ENCODE measurements at places on chromosomes 5 and 9. TPM values are rescaled to one million over a fixed set of nuclear protein-coding genes. Genes with fewer than 3 reads are reported as not detected.
A peak's percentile ranks its signal among the peaks of the same experiment; 100 is the strongest.

DNA sequence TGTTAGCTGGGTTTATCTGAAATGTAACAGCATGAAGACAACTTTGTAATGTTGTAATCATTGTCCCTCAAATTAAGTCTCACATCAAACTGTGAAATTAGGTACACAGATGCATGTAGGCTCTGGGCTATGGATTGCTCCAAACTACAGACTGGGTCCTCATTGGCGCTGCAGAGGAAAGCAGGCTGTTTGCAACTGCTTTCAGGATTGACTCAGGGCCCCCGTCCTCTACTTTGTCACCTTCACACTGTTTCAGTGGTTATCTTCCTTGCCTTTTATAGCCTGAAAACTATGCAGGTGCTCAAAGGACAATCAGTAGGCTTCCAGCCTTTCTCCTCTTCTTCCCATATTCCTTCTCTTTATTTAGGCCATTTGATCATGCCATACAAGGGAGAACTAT is 18.0 kb downstream of the GRAMD2B start:
- DNase-seq = no peak
- no peak overlapping the region for H3K27ac ChIP-seq
- peaks cover 22% of the 10 kb centered on the region for H3K36me3 ChIP-seq

DNA sequence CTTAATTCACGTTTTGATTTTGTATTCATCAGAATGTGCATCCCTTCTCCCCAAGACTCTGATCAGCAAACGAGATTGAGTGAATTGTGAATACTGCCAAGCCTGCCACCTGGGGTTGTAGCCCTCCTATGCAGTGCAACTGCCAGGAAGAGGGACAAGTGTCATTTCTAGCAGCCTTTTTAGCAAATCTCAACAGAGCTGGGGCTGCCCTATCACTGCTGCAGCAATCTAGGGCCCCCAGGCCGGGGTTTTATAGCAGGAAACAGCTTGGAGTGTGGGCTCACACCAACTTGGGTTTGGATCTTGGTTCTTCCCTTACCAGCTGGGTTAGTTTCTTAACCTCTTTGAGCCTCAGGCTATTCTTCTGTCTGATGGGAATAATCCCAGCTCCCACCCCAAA is 4.0 kb downstream of the CSF1R start:
- no peak for DNase-seq
- peak overlapping the region; percentile 98 for H3K27ac ChIP-seq
- H3K27me3 ChIP-seq = peaks cover 20% of the 10 kb centered on the region
- no peak overlapping the region for H3K4me3 ChIP-seq
- H3K36me3 ChIP-seq = peaks cover 10% of the 10 kb centered on the region

GRCh38 chr9:353077-353476 is 138.4 kb downstream of the DOCK8 start:
- H3K27me3 ChIP-seq = no peaks in the 10 kb centered on the region
- H3K4me1 ChIP-seq = no peaks in the 10 kb centered on the region
- no peak for DNase-seq

The CCDC192 gene
- 0.26 TPM for total RNA-seq

The HAPLN1 gene
- 42.1 TPM for total RNA-seq

The OR13C2 gene
- not detected for total RNA-seq

The FEM1C gene
- 16.8 TPM for total RNA-seq

DNA sequence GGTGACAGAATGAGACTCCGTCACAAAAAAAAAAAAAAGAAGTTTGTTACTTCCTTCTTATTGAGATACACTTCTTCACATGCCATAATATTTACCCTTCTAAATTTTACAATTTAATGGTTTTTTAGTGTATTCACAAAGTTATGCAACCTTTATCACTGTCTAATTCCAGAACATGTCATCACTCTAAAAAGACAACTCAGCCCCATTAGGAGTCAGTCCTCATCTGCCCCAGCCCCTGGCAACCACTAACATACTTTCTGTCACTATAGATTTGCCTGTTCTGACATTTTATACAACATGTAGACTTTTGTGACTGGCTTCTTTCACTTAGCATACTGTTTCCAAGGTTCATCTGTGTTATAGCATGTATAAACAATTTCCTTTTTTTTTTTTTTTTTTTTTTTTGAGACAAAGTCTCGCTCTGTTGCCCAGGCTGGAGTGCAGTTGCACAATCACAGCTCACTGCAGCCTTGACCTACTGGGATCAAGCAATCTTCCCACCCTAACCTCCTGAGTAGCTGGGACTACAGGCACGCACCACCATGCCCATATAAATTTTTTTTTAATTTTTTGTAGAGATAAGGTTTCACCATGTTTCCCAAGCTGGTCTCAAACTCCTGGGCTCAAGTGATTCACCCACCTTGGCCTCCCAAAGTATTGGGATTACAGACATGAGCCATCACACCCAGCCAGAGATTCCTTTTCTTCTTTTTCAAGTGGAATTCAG is 18.0 kb downstream of the AQP3 start:
- no peaks in the 10 kb centered on the region for H3K36me3 ChIP-seq
- peaks cover 9% of the 10 kb centered on the region for H3K27me3 ChIP-seq
- no peak overlapping the region for H3K4me3 ChIP-seq
- H3K27ac ChIP-seq = no peak overlapping the region
- H3K4me1 ChIP-seq = peaks cover 4% of the 10 kb centered on the region

DNA sequence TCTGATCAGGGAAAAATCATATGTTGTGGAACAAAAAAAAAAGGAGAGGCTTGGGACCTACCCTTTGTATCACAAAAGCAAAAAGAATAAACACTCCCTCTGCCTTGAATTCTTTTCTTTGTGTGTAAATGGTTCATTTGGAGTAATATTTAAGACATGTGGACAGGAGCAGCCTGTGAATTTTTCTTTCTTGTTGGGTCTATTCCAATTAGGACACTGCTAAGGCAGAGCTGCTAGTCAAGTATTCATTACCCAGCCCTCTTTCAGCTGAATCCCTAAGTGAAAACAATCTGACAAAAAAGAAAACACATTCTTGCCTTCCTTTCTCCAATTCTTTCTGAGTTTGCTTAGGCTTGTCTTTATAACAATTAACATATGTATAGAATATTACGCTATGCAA is 330.0 kb downstream of the EBF1 start:
- no peak overlapping the region for H3K27ac ChIP-seq
- no peaks in the 10 kb centered on the region for H3K36me3 ChIP-seq
- no peak for DNase-seq
- H3K4me1 ChIP-seq = peaks cover 17% of the 10 kb centered on the region
- H3K27me3 ChIP-seq = peaks cover 2% of the 10 kb centered on the region
- H3K4me3 ChIP-seq = no peak overlapping the region

The SPINK5 gene
- 4.3 TPM for total RNA-seq

The CDC25C gene
- 3.8 TPM for total RNA-seq

- H3K4me1 ChIP-seq = no peaks in the 10 kb centered on the region
- peaks cover 1% of the 10 kb centered on the region for H3K27me3 ChIP-seq
- no peaks in the 10 kb centered on the region for H3K36me3 ChIP-seq
- no peak overlapping the region for H3K4me3 ChIP-seq
- DNase-seq = no peak
These were observed 10.3 kb upstream of the RANBP3L start for GRCh38 chr5:36311956-36312355.

- peaks cover 23% of the 10 kb centered on the region for H3K4me1 ChIP-seq
- peaks cover 3% of the 10 kb centered on the region for H3K27me3 ChIP-seq
- no peak overlapping the region for H3K4me3 ChIP-seq
- peaks cover 8% of the 10 kb centered on the region for H3K36me3 ChIP-seq
- no peak for DNase-seq
- no peak overlapping the region for H3K27ac ChIP-seq
These were observed 1.8 kb downstream of the MVB12B start for GRCh38 chr9:126328407-126328806.

DNA sequence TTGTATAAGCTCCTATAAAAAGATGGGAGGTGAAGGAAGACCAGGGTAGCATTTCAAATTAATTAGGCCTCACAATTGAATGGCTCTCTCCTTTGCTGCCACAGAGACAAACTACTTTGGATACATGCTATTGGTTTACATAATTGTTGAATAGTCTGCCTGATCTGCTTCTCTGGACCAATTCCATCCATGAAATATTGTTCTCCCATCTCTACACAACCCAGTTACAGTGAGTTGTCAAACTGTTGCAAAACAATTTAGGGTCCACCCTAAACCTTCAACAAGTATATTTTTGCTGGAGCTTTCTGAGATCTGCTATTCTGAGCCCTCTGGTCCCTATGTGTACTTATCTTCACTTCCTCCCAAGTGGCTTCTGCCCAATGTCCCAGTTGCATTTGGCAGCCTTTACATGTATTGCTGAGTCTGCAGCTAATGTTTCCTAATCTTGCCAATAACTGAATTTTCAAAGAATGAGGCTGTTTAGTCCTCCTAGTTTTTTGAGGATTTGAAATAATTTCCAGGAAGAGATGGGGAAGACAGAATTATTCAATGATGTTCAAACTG is 38.9 kb downstream of the AGTPBP1 start:
- H3K27me3 ChIP-seq = no peaks in the 10 kb centered on the region
- no peaks in the 10 kb centered on the region for H3K4me1 ChIP-seq
- H3K36me3 ChIP-seq = no peaks in the 10 kb centered on the region
- H3K4me3 ChIP-seq = no peak overlapping the region
- H3K27ac ChIP-seq = no peak overlapping the region

GRCh38 chr9:22041775-22042174 is 32.7 kb upstream of the CDKN2B start:
- H3K36me3 ChIP-seq = no peaks in the 10 kb centered on the region
- no peaks in the 10 kb centered on the region for H3K27me3 ChIP-seq
- no peak overlapping the region for H3K4me3 ChIP-seq
- no peaks in the 10 kb centered on the region for H3K4me1 ChIP-seq
- DNase-seq = no peak

GRCh38 chr9:105238302-105238701 is 6.1 kb upstream of the SLC44A1 start:
- peaks cover 24% of the 10 kb centered on the region for H3K4me1 ChIP-seq
- DNase-seq = no peak
- peaks cover 5% of the 10 kb centered on the region for H3K27me3 ChIP-seq
- no peak overlapping the region for H3K4me3 ChIP-seq

DNA sequence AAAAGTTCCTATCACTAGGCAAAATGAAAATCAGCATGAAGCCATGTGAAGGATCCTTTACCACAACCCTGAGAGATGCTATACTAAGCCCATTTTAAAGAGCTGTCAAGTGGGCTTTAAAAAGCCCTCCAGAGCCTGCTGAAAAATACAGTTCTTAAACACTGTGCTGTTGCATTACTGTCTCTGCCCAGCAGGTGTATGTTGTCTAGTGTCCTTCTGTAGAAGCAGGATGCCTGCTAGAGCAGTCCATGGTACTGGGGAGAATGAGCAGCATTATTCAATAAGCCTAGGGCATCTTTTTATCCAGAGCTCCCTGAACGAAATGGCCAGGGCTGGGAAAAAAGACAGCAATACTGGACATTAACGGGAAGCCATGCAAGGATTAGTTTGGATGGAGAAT is 126.2 kb upstream of the PLCXD3 start:
- H3K4me1 ChIP-seq = peaks cover 12% of the 10 kb centered on the region
- no peak overlapping the region for H3K27ac ChIP-seq
- H3K36me3 ChIP-seq = no peaks in the 10 kb centered on the region
- peak; percentile 33 for DNase-seq
- H3K27me3 ChIP-seq = peaks cover 2% of the 10 kb centered on the region

DNA sequence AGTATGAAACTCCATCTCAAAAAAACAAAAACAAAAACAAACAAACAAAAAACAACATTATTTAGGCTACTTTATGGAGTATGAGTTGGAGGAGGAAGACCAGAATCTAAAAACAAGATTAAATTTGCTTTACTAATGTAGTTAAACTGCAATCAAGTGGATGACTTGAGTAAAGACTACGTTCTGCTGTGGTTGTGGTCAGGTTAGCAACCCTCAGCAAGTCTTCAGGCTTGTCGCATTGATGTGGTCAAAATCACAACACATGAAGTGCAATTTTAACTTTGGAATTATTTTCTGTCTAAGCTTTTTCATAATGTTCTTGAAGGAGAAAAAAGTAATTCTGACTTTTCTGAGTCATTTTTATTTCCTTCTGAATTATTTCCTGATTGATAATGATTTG is 43.1 kb downstream of the PDE6A start:
- H3K36me3 ChIP-seq = no peaks in the 10 kb centered on the region
- H3K4me3 ChIP-seq = no peak overlapping the region
- DNase-seq = no peak

DNA sequence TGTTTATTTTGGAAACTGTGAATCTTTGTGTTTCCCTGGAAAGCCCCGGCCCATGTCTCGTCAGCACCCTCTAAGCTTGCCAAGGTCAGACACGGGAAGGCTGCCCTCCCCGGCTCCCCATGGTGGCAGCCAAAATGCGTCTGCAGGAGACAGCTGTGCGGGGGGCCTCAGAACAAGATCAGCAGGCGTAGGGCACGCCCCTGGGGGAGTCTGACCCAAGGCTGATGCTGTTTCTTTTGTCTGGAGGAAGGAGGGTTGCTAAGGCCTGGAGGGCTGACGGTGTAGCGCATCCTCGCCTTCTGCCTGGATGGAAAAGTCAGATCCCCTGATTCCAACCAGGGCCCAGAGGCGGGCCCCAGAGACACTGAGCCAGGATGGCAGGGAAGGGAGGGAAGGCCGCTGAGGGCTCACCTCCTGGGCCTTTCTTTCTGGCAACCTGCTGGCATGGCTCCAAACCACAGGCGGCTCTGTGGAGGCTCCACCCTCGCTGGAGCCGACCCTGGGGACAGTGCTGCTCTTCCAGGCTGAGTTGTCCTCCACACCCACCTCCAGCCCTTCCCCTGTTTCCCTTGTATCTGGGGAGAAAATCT is 57.2 kb downstream of the OLFM1 start:
- H3K27ac ChIP-seq = no peak overlapping the region
- no peaks in the 10 kb centered on the region for H3K4me1 ChIP-seq
- no peaks in the 10 kb centered on the region for H3K36me3 ChIP-seq
- no peak overlapping the region for H3K4me3 ChIP-seq

The ADAM19 gene
- 176 TPM for total RNA-seq

- no peaks in the 10 kb centered on the region for H3K4me1 ChIP-seq
- no peak overlapping the region for H3K4me3 ChIP-seq
- no peak overlapping the region for H3K27ac ChIP-seq
- H3K36me3 ChIP-seq = no peaks in the 10 kb centered on the region
- H3K27me3 ChIP-seq = no peaks in the 10 kb centered on the region
These were observed 15.5 kb downstream of the GNA14 start for GRCh38 chr9:77632652-77633051.

The PRRX2 gene
- total RNA-seq = 0.21 TPM

GRCh38 chr9:120895951-120896350 is 19.0 kb upstream of the PHF19 start:
- H3K27me3 ChIP-seq = peaks cover 8% of the 10 kb centered on the region
- no peak overlapping the region for H3K27ac ChIP-seq

The TMEM232 gene
- total RNA-seq = 3.1 TPM

DNA sequence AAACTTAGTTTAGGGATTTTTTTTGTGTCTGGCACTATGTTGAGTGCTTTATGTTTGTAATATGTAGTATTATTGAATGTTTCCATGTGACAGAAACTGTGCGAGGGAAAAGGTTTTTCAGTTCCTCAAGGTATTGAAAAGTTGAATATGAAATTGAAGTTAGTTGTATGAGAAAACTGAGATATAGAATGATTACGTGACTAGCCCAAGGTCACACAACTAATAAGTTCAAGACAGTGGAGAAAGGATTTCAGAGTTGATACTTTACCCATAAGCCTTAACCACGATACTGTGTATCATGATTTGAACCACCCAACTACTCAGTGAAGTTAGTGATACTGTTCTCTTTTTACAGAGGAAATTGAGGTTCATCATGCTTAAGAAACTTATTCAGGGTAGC is 5.7 kb downstream of the NIPBL start:
- H3K36me3 ChIP-seq = peaks cover 11% of the 10 kb centered on the region
- peaks cover 11% of the 10 kb centered on the region for H3K27me3 ChIP-seq
- H3K4me3 ChIP-seq = no peak overlapping the region
- no peak overlapping the region for H3K27ac ChIP-seq

- no peak overlapping the region for H3K27ac ChIP-seq
- H3K4me3 ChIP-seq = no peak overlapping the region
- no peaks in the 10 kb centered on the region for H3K27me3 ChIP-seq
- H3K4me1 ChIP-seq = no peaks in the 10 kb centered on the region
These were observed 138.1 kb downstream of the TMEM167A start for GRCh38 chr5:82938901-82939725.

The SPAAR gene
- 32.0 TPM for total RNA-seq

The SPARC gene
- 1,214 TPM for total RNA-seq

Data from endothelial cell (in vitro differentiated cells).